AG10803 (cell line): ENCODE measurements at places on chromosomes 7 and 10.

DNA sequence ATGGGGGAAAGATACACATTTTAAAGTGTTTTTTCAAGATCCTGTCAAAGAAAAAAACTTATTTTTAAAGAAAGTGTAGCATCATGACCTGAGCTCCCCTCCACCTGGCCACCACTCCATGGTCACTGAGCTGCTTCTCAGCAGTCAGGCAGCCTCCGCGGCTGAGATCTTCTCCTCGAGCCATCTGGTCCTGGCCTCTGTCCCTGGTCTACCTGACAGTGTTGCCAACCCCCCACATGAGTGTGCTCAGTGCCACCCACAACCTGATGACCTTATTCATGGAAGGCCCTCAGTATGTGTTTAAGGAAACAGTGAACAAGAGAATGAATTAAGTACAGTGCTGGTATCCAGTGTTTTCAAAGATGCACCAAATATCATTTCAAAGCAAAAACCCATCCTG is 694.5 kb upstream of the NRP1 start:
- DNase-seq, result no peak

DNA sequence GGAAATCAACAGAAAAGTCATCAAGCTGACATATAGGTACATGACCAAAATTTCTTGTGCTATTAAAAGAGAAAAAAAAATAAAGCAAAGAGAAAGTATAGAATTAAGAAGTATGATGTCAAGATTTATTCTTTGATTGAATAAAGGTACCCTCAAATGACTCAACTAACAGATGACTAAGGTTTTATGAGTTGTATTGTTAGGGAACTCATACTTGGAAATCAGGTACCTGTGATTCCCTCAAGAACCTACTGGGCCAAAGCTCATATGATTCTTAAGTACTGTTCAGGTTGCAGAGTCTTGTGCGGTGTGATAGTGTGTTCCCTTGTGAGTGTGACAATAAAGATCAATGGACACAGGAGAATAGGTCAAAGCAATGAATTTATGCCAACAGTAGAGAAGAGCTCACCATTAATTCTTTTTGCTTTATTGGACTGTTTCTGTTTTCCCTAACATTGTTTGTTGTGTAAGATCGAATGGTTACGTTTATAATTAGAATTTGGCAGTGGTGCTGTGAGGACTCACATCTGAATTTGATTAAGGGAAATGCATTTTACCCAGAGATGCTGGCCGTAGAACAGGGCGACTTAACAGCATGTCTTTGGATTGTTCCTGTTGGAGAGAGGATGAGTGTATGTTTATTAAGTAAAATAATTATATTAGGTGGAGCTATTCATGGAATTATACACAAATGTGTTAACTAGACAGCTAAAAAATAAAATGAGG is 293.2 kb upstream of the SEMA3D start:
- DNase-seq, result peak; percentile 93

- no peak for DNase-seq
These were observed 5.8 kb upstream of the ZNF22 start for GRCh38 chr10:44994752-44995530.

- DNase-seq, result no peak
These were observed 449.5 kb upstream of the MKI67 start for GRCh38 chr10:128575761-128576160.

DNA sequence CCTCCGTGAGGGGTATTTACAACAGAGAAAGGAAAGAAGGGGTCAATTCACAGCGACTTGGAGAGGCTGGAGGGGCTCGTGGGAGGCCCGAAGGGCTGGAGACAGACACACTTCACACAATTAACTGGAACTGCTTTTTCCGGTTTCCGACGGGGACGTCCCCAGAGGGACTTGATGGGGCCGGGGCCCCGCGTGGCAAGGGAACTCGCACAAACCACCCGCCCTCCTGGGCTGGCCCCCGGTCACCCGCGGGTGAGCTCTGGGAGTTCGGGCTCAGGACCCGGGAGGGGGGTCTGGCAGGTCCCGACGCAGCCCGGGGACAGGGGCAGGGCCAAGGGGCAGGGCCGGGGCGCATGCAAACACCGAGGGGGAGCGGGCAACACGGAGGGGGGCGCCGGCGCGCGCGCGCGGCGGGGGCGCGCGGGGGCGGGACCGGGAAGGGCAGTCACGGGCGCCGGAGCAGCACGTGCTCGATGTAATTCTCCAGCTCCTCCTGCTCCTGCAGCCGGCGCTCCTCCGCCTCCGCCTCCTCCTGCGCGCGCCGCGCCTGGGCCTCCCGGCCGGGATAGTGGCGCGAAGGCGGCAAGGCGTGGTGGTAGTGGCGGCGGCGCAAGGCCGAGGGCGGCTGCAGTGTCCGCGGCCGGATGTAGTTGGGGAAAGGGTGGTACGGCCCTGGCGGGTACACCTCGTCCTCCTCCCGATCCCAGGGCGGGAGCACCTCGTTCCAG is 2.7 kb downstream of the VGF start:
- DNase-seq, result peak; percentile 42
